Hematopoietic multipotent progenitor cell treated with erythropoietin and hydrocortisone succinate and interleukin-3 and kit ligand, for 4 days (in vitro differentiated cells): ENCODE measurements at places on chromosomes 1 and 21.

GRCh38 chr1:194548071-194548470 is 1361.7 kb upstream of the B3GALT2 start:
- no peak for DNase-seq

DNA sequence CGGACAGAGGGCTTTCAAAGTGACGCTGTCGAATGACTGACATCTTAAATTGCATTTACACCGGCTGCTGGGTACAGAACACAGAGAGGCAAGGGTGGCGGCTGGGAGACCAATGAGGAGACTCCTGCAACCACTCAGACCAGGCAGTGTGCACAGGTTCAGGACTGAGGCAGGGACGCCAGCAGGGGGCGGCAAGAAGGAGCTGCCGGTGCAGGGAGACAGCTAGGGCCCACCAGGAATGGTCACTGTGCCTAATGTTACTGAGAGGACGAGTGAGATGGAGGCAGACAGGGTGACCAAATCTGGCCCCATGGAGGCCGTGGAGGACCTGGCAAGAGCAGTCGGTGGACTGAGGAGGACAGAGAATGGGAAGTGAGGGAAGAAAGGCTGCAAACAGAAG is 23.5 kb downstream of the GLIS1 start:
- peak; percentile 49 for DNase-seq

DNA sequence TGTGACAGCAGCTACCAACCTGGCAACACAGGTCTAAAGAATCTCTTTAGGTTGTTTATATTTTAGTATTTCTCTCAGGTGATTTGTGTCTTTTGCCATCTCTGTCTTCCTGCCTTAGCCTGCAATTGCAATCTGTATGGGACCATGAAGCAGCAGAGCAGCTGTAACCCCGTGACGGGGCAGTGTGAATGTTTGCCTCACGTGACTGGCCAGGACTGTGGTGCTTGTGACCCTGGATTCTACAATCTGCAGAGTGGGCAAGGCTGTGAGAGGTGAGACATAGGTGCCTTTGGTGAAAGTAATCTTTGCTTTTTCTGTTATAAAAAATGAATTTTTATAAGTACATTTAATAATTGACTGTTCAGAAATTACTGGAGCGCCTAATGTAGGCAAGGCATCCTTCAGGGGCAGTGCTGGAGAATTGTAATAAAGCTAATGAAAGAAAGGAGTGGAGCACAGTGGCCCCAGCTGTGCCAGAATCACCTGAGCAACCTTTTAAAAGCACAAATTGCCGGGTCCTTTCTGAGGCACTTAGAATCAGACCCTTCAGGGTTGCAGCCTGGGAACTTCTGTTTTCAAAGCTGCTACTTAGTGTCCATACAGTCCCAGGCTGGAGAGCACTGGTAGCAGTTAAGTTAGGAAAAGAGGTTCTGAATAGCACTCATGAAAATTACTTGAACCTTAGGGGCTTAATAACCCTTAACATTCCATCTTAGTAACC is 60.6 kb upstream of the LAMC2 start:
- no peak for DNase-seq

- peak; percentile 37 for DNase-seq
These were observed 167.3 kb downstream of the PDE4B start for GRCh38 chr1:65959896-65960567.

DNA sequence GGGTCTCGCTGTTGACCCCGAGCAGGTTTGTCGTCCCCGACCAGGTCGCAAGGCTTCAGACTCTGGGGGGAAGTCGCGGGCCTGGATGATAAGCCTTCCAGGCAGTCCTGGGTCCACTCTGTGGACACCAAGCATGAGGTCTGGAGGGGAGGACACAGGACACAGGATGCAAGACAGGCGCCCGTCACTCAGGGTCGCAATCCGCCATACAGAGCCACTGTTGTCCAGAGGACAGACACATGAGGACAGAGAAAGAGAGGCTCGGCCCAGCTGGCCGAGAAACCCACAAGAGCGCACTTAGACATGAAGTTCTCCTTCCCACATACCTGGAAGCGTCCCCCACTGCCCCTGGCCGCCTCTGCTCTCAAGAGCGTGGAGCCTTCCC is 4.8 kb upstream of the FOXD2 start:
- DNase-seq, result no peak

- DNase-seq, result peak; percentile 36
These were observed 14.1 kb upstream of the NCMAP start for GRCh38 chr1:24541711-24542346.

DNA sequence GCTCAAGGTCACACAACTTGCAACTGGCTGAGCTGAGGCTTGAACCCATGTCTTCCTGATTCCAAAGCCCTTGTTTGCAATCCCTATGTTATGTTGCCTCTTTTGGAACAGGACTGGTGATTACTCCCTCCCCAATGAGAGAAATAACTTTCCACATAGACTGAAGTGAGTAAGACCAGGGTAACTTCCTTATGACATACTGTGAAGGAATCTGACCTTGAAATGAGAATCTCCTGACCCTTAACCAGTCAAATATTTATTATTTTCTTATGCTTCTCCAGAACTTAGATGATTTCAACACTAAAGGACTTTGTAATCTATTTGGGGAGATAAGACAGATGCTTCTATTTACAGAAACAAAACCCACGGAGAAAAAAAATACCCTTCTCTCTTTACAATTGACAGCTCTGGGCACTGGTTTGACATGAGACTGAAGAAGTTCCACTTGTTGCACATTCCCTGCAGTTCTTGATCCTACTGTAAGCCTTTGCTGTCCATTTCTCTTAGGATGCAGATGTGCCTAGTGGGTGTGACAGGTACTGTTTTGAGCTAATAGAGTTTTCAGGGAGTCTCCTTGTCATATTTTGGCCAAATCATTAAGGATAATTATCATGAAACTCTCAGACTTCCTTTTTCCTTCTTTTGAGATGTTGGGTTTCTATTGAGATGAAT is 3.9 kb upstream of the RPTN start:
- DNase-seq, result no peak

GRCh38 chr1:161200421-161200991 is 1.7 kb upstream of the ADAMTS4 start:
- DNase-seq, result no peak

DNA sequence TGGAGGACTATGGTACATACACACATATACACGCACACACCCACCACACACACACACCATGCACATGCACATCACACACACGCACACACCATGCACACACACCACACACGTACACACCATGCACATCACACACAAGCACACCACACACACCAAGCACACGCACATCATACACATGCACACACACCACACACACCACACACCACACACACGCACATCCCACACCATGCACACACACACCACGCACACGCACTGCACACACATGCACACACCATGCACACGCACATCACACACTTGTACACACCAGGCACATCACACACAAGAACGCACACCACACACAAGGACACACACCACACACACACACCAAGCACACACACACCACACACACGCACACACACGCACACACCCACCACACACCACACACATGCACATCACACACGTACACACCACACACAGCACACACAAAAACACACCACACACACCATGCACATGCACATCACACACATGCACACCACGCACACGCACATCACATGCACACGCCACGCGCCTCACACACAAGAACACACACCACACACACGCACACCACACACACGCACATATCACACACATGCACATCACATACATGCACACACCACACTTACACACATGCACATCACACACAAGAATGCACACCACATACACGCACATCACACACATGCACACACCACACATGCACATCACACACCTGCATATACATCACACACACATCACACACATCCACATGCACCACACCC is 9.2 kb downstream of the PDE9A start:
- DNase-seq, result no peak

DNA sequence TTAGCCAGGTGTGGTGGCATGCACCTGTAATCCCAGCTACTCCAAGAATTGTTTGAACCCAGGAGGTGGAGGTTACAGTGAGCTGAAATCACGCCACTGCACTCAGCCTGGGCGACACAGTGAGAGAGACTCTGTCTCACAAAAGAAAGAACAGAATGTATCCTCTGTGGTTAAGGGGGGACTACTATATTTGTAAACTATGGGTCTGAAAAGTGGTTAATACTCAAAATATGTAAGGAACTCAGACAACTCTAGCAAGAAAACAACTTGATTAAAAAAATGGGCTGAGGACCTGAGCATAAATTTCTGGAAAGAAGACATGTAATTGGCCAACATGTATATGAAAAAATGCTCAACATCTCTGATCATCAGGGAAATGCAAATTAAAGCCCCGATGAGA is 11.2 kb downstream of the FNBP1L start:
- no peak for DNase-seq

- peak; percentile 71 for DNase-seq
These were observed 147.4 kb upstream of the NRIP1 start for GRCh38 chr21:15212206-15212605.

DNA sequence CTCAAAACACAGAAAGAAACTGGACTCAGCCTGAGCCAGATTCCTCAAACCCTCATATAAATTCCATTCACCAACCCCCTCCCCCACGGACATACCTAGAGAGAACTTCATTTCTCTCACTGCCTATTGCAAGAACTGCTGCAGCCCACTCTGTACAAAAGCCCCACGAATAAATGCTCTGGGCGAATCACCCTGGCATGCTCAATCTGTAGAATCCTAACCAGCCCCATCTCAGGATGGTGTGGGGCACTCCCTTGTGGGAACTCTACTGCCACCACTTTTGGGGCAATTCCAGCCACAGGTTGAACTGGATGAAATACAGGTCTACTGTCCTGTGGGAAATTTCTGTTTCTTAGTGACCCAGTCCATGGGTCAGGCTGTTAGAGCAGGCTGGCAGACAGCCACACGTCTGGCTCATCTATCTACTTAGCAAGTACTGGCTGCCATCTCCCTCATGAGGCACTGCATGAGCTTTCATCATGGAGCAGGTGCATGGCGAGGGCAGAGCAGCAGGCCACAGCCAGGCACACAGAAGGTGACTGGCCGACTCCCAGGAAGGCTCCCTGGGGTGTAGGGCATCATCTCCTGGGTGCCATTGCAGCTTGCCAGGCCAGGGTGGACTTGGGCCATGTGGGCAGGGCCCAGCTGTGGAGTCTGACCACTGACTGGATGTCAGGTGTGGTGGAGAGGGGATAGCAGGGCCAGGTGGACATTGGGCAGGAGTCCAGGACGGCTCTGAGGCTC is 1.6 kb upstream of the C1orf35 start:
- DNase-seq, result no peak

DNA sequence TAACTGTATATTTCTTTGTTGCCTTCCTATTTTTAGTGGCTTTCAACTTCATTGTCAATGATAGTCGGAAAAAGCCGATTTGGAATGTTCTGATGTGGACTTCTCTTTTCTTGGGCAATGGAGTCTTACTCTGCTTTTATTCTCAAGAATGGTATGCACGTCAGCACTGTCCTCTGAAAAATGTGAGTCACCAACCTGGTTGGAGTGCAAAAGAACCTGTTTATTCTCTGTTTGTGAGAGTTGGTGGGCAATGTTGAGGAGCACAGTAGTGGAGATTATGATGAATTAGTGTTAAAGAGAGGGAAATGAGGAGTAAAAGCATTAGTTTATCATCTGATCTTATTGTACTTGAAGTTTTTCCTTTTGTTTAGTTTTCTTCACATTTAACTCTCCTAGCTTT is 14.5 kb upstream of the AXDND1 start:
- DNase-seq, result no peak

DNA sequence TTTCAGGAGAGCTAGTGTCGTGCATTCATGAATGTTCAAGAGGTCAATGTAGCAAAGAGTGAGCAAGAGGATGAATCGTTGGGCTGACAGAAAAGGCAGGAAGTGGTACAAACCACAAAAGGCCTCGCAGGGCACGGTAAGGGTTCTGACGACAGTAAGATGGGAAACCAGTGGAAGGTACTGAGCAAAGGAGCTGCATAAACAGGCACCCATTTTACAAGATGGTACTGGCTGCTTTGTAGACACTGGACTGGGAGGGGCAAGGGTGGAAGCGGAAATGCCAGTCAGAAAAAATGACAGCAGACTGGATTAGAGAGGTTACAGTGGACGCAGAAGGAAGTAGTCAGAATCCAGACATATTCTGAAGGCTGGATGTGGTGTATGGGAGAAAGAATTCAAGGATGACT is 123.5 kb downstream of the PTPN14 start:
- DNase-seq, result peak; percentile 91

DNA sequence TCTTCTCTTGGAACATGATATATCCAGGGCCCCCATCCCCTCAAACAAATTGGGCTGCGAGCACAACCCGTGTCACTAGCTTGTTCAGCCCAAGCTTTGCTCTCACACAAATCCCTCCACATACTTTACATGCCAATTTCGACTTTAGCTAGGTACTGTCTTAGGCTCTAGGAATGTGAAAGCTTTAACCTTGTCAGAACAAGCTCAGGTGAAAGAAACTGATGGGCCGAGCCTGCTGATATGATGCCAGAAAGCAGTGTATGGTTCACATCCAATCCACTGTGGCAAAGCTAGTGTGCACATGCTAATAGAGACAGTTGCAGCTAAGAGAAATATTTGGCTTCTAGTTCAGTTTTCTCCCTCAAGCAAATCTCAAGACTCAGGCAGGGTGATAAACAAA is 79.5 kb downstream of the TNFSF18 start:
- no peak for DNase-seq

- DNase-seq, result no peak
These were observed 88.4 kb downstream of the PROX1 start for GRCh38 chr1:214075999-214076707.

- DNase-seq, result no peak
These were observed 264.2 kb downstream of the HMCN1 start for GRCh38 chr1:185998391-185998790.

DNA sequence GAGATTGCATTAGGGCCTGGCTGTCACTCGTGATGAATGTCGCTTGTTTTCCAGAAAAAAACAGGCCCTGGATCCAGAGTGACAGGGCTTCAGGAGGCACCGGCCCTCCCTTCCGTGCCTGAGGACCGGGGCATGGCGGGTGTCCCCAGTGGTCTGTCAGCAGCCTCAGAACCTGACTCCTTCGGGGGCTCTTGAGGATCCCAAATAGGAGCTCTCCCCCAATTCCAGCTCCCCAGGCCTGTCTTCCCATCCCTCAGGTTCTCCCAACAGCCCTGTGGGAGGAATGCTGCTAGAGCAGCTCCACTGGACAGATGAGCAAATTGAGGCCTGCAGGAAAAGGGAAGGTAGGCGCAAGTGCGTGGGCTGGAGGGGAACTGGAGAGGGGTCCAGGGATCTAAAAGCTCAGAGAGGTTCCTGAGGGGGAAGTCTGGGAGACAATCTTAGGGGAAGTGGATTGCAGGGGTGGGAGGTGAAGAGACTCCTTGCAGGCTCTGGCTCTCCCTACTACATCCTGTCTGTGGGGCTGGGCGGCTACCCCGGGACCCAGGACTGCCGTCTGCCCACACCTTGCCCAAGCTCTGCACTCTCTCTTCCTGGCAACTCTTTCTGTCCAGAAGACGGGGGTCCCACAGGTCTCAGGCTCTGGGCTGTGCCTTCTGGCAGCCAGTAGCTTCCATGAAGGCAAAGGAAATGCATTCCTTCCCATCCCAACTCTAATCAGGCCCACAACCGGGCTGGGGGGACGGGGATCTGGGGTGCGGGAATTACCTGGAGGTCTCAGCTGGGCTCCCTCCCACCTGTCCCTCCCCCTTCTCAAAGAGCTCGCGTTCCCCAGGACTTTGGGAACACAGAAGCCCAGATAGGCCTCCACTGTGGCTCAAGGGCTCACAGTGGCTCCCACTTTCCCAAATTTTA is 105.7 kb upstream of the CASZ1 start:
- no peak for DNase-seq
